Activated CD8-positive, alpha-beta T cell treated with anti-CD3 and anti-CD28 coated beads, Interleukin-2, amount 10 ng/mL, durations not matched to agents 7 days and 5 days (primary cell): ENCODE measurements at places on chromosomes 6 and 20. TPM values are rescaled to one million over a fixed set of nuclear protein-coding genes. Genes with fewer than 3 reads are reported as not detected.

PTGIS gene
- total RNA-seq: 1.9 TPM

HLA-DRB1 gene
- 50.7 TPM for total RNA-seq

GRCh38 chr6:147548921-147549475, 40.5 kb downstream of the SAMD5 start:
- H3K27me3 ChIP-seq: no peaks in the 10 kb centered on the region
- DNase-seq: no peak
- H3K4me1 ChIP-seq: no peaks in the 10 kb centered on the region
- H3K27ac ChIP-seq: no peak overlapping the region
- H3K36me3 ChIP-seq: no peaks in the 10 kb centered on the region

DNA sequence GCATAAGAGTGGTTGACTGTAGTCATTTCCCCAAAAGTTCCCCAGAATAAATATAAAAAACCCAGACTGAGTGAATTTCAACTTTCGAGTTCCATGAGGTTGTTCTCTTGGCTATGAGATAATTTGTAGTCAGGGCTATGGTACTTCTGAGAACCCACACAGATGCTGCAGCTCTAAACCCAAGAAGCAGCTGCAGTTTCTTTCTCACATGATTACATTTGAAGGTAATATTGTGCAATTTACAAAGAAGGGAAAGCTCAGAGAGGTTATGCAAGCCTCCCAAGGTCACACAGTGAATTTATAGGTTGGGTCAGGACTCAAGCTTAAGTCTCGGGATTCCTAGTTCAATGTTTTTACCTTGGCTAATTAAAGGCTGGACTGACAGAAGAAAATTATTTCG, 29.7 kb upstream of the CD93 start:
- no peaks in the 10 kb centered on the region for H3K36me3 ChIP-seq
- H3K27ac ChIP-seq: no peak overlapping the region
- DNase-seq: no peak
- H3K4me3 ChIP-seq: no peak overlapping the region

DNA sequence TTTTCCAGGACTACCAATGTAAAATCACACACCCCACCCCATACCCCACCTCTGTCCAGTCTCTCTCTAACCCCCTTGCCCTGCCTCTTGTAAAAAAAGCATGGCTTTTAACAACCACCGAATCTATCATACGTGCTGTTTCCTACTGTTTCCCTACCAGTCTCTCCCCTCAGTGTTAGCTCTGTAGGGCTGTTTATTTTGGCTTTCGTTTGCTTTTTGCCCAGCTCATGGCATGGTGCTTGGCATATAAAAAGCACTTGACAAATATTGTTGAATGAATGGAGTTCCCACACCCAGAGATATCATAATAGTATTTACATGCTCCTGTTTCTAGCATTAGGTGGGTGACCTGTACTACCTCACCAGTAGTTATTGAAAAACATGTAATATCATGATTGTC, 148.2 kb downstream of the OPRM1 start:
- H3K4me3 ChIP-seq: no peak overlapping the region
- no peak overlapping the region for H3K27ac ChIP-seq
- H3K4me1 ChIP-seq: peaks cover 4% of the 10 kb centered on the region
- H3K27me3 ChIP-seq: no peaks in the 10 kb centered on the region
- peaks cover 36% of the 10 kb centered on the region for H3K36me3 ChIP-seq
- DNase-seq: no peak

DNA sequence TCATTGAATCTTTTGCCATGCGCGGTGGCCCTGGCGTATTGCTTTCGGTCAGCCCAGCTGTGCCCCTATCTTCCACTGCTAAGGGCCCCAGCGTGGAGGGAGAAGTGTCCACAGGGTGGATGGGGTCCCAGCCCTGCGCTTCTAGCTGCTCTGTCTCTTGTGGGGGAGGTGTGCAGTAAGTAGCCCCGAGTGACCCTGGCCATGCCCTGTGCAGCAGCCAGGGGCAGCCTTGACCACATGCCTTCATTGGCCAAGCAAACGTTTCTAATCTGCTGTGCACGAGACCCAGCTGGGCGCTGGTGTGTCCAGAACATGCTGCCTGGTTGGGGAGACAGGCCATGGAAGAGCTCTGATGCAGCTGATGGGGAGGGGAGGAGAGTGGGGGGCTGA, 13.6 kb downstream of the TMEM181 start:
- H3K4me3 ChIP-seq: no peak overlapping the region
- no peaks in the 10 kb centered on the region for H3K27me3 ChIP-seq
- no peak for DNase-seq
- H3K36me3 ChIP-seq: peaks cover 54% of the 10 kb centered on the region
- H3K4me1 ChIP-seq: peaks cover 38% of the 10 kb centered on the region

- no peaks in the 10 kb centered on the region for H3K36me3 ChIP-seq
- DNase-seq: no peak
- no peak overlapping the region for H3K4me3 ChIP-seq
- no peaks in the 10 kb centered on the region for H3K4me1 ChIP-seq
- peaks cover 2% of the 10 kb centered on the region for H3K27me3 ChIP-seq
Measured at GRCh38 chr6:137323860-137324259, 104.7 kb upstream of the IFNGR1 start.
